ENCODE measurements at places on chromosomes 3 and 15.

GRCh38 chr15:73125219-73125618 is 73.0 kb downstream of the NEO1 start:
- no peak for DNase-seq

DNA sequence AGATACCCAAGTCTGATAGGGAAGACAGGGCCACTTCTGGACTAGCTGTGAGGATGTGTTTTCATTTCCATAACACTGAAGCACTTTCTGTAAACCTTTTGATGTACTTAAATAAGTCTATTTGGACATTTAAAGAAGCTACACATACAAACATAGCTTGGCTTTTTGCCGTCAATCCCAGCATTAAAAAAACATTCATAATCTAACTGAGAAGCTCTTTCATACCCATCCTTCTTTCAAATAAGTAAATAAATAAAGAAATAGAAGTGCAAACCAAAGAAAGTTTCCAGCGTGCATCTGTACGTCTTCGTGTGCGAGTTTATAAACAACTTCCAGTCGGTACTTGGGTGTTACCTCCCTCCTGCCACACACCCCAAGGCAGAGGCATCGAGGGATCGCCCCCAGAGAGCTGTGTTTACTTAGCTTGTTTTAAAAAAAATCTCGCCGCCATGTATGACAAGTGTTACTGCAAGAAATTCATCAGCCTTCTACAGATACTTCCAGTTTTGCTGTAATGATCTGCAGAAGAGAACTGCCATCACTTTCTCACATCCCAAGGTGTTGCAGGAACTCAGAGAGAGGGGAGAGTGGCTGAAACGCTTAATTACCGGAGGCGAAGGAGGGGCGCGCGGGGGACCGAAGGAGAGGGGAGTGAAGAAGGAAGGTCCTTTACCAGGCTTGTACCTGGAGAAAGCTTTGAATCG is 9.0 kb upstream of the MEIS2 start:
- no peak for DNase-seq

DNA sequence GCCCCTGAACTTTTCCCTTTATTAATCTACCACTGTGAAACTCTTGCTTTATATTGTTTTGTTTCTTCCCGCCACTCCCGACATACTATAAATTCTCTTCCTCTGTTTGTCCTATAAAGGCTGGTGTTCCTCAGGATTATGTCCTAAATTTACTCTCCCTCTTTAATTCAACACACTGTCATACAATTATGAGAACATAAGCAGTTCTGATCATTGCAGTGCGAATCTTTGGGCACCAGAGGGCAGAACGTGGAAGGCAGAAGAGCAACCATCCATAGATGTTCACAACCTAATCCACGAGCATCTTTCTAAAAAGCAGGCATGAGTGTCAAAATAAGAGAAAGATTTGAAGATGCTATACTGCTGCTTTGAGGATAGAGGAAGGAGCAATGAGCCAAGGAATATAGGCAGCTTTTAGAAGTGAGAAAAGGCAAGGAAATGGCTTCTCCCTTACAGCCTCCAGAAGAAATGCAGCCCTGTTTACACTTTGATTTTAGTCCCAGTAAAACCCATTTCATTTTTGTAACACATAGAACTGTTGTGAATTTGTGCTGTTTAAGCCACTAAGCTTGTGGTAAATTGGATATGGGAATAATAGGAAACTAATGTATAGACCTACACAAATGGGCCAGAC is 179.4 kb downstream of the GBE1 start:
- DNase-seq, result no peak

DNA sequence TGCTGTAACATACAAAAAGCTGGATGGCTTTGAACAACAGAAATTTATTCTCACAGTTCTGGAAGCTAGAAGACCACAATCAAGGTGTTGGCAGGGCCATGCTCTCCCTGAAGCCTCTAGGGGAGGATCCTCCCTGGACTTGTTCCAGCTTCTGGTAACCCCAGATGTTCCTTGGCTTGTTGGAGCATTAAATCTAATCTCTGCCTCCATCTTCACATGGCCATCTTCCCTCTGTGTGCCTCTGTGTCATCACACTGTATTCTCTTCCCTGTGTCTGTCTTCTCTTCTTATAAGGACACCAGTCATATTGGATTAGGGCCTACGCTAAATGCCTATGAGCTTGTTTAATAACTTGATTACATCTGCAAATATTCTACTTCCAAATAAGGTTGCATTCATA is 109.5 kb downstream of the STAG1 start:
- no peak for DNase-seq

GRCh38 chr15:89479173-89479572 is 17.2 kb downstream of the RHCG start:
- no peak for DNase-seq

- DNase-seq, result no peak
These were observed 92.4 kb downstream of the GPR156 start for GRCh38 chr3:120192579-120192978.

GRCh38 chr3:146160964-146161662 is at the start of gene PLOD2:
TSS of gene PLOD2 (minus strand) at chr3:146161184. CDS start at chr3:146160989, 195 bp downstream.
- no peak for DNase-seq

DNA sequence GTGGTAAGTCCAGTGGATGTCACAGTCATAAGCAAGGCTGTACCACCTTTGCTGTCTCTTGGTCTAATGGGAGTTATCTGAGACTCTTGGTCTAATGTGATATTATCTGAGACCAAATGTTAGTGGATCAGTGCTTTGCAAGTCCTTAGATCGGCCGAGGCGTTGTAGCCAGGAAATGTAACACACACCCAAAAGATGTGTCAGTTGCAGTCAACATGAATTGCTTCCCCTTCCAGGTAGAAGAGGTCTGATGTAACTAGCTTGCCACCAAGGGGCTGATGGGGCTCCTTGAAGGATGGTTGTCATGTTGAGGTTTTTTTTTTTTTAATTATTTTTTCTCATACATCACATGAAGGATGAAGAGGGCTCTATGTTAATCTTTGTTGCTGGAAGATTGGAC is 45.4 kb upstream of the RAF1 start:
- no peak for DNase-seq

GRCh38 chr3:194986208-194987043 is 284.5 kb downstream of the XXYLT1 start:
- no peak for DNase-seq

DNA sequence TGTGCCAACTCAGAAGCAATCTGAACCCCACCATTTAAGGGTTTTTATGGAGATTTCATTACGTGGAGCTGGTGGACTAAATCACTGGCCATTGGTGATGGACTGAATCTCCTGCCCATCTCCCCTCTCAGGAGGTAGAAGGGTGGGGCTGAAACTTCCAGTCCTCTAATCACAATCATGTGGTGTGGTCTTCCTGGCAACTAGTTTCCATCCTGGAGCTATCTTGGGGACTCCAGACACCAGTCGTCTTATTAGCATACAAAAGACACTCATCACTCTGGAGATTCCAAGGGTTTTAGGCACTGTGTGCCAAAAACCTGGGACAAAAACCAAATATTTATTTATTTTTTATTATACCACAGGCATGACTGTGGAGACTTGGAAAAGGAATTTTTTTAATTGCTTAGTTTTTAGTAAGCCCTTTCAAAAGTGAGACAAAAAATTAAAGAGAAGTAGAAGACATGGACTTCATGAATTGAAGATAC is 203.6 kb downstream of the WNT5A start:
- no peak for DNase-seq

GRCh38 chr3:99711351-99711750 is 73.0 kb downstream of the COL8A1 start:
- no peak for DNase-seq

GRCh38 chr3:196486263-196486662 is 17.3 kb downstream of the RNF168 start:
- DNase-seq, result no peak

DNA sequence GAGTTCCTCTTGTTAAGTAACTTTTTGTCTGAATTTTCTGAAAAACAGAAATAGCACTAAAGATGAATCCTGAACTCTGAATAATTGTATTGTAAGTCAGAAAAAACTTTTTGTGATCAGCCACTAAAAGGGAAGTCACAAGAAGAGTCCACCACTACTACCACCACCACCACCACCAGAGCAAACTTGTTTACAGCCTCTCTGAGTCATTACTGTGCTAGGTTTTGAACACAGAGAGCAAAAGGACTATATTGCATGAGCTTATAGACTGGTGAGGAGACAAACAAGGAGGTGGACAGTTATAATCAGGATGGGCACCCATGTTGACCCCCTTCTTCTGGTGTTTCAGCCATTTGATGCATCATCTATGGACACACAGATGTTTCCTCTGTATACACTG is 141.7 kb downstream of the IL5RA start:
- no peak for DNase-seq

- no peak for DNase-seq
These were observed 322.8 kb downstream of the RAP2B start for GRCh38 chr3:153484842-153485241.

GRCh38 chr15:54808321-54808720 is 388.4 kb downstream of the RSL24D1 start:
- no peak for DNase-seq

- no peak for DNase-seq
These were observed 114.6 kb upstream of the C15orf61 start for GRCh38 chr15:67406257-67406861.

DNA sequence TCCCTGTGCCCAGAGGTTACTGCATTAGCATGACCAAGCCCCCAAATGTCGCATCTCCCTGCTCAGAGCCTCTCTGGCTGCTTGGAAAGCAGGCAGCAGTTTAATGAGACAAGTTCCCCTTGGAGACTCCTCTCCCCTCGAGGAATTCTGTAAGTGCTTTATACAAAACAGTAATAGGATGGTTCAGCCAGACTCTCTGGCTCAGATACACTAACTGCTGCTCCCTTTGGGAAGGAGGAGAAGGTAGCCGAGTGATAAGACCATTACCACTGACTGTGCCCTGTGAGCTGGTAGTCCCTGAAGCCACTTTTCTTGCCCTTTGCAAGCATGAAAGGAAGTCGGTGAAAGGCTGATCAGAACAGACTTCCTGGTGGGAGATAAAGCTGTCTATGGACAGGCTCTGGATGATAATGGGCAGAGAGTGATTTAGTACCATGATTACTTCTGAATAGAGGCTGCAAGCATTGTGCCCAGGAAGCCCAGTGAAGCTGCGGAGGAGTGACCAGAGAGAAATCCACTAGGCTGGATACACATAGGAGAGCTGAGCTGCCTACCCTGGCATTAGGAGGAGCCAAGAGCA is 100.8 kb downstream of the SEMA6D start:
- no peak for DNase-seq

DNA sequence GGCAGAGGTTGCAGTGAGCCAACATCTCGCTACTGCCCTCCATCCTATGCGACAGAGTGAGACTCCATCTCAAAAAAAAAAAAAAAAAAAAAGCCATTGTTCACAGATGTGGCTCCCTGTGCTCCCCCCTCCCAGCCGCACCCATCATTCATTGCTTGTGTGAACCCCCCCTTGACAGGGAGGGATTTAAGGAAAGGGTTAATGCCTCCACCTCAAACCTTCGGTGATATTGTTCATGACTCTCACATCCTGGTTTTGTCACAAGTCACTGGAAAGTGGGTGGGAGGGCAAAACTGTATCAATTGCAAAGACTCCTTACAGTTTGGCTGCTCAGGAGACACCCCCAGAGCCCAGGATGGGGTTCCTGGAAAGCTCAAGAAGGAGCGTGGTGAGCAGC is 7.7 kb downstream of the SLC6A6 start:
- DNase-seq, result no peak

- DNase-seq, result no peak
These were observed 1.0 kb upstream of the HTR3D start for GRCh38 chr3:184030536-184030935.

DNA sequence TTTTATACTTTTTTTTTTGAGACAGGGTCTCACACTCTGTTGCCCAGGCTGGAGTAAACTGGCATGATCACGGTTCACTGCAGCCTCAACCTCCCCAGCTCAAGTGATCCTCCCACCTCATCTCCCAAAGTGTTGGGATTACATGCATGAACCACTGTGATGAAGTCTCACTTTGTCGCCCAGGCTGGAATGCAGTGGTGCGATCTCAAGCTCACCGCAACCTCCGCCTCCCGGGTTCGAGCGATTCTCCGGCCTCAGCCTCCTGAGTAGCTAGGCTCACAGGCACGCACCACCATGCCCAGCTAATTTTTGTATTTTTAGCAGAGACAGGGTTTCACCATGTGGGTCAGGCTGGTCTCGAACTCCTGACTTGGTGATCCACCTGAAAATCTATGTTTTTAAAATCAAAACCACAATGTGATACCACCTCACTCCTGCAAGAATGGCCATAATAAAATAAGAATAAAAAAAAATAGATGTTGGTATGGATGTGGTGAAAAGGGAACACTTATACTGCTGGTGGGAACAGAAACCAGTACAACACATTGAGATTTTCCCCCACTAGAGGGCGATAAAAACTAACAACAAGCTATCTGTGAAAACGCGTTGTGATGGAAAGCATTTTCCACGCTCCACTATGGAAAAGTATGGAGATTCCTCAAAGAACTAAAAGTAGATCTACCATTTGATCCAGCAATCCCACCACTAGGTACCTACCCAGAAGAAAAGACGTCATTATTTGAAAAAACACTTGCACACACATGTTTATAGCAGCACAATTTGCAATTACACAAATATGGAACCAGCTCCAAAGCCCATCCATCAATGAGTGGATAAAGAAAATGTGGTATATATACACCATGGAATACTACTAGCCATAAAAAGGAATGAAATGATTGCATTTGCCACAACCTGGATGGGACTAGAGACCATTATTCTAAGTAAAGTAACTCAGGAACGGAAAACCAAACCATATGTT is 26.8 kb upstream of the OCA2 start:
- no peak for DNase-seq

GRCh38 chr15:83174891-83175290 is 32.7 kb downstream of the HDGFL3 start:
- no peak for DNase-seq

GRCh38 chr15:26673445-26673844 is 99.4 kb downstream of the GABRB3 start:
- no peak for DNase-seq

DNA sequence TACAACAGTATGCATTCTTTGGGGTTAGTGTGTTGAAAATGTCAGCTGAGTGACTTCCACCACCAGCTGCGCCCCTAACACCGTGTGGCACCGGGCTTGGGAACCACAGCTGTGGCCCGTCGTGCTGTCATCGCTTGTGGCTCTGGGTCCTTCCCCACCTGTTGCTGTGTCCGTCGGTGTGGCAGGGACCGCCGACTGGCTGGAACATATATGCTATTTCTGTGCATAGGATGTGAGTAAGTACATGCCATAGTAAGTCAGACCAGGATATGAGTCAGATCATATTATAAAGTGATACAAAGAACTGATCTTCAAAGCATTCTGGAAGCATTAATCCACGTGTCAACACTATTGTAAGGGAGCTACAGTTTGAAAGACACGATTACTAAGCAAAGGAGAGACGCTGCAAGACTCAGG is 31.9 kb downstream of the EHD4 start:
- no peak for DNase-seq

DNA sequence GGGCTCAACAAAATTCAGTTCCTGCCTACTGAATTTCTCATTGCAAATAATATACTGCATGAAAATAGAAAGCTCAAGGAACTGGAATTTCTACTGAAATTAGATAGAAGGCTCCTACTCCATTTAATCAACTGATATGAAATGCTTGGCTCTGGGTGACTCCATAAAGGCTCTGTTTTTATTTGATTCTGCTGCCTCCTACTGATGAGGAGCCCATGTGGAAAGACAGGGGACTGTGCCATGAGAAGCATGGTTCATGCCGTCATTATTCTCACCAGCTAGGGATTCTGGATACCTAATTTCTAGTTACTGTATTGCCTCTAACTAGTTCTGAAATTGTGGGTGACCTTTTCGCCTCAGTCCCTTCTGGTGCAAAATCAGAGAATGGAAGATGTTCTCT is 366.2 kb upstream of the DPH6 start:
- DNase-seq, result no peak

GRCh38 chr15:95325763-95326404 is 1004.6 kb upstream of the NR2F2 start:
- no peak for DNase-seq

- DNase-seq, result no peak
These were observed 66.0 kb upstream of the ARL8B start for GRCh38 chr3:5056111-5056391.
